ENCODE measurements at places on chromosomes 2 and 18. TPM values are rescaled to one million over a fixed set of nuclear protein-coding genes. Genes with fewer than 3 reads are reported as not detected.

The FAM237A gene
- total RNA-seq: not detected

GRCh38 chr2:201407265-201407664, 44.0 kb downstream of the TRAK2 start:
- H3K4me3 ChIP-seq: no peak overlapping the region
- H3K36me3 ChIP-seq: peaks cover 10% of the 10 kb centered on the region
- DNase-seq: no peak
- H3K4me1 ChIP-seq: peaks cover 35% of the 10 kb centered on the region
- peak overlapping the region; percentile 10 for H3K27ac ChIP-seq
- no peaks in the 10 kb centered on the region for H3K27me3 ChIP-seq

DNA sequence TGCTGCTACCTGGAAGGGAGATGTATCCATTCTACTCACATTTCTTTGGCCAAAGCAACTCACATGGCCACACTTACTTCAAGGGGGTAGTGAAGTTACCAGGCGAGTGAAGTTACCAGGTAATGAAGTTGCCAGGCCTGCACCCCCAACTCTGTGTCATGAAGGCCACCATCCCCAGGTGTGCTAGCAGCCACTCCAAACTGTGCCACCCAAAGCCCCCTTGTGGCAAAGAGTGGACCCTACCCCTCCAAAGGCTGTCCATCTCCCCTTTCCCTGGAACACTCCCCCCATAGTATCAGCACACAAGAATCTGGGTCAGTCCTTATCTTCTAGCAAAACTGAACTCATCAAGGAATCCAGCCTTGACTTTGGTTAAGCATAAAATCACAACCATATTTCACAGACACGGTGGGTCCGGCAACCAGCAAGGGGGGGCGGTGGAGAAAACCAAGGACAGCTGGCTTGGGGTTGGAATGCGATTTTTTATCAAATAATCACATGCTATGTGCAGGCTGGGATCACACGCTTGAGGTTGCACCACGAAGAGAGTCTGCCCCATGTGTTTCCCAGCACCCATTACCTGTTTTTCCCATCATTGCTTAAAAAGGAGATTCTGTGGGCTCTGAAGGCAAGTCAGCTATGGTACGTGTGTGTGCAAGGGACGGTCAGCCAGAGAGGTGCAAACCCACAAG, 60.9 kb downstream of the ZFP36L2 start:
- no peak overlapping the region for H3K4me3 ChIP-seq
- H3K27ac ChIP-seq: peak overlapping the region; percentile 27
- H3K4me1 ChIP-seq: peaks cover 68% of the 10 kb centered on the region
- no peak for DNase-seq
- H3K36me3 ChIP-seq: no peaks in the 10 kb centered on the region

GRCh38 chr2:190197143-190197720, 122.4 kb downstream of the HIBCH start:
- peaks cover 23% of the 10 kb centered on the region for H3K36me3 ChIP-seq
- H3K27me3 ChIP-seq: no peaks in the 10 kb centered on the region
- no peak for DNase-seq
- no peak overlapping the region for H3K27ac ChIP-seq

DNA sequence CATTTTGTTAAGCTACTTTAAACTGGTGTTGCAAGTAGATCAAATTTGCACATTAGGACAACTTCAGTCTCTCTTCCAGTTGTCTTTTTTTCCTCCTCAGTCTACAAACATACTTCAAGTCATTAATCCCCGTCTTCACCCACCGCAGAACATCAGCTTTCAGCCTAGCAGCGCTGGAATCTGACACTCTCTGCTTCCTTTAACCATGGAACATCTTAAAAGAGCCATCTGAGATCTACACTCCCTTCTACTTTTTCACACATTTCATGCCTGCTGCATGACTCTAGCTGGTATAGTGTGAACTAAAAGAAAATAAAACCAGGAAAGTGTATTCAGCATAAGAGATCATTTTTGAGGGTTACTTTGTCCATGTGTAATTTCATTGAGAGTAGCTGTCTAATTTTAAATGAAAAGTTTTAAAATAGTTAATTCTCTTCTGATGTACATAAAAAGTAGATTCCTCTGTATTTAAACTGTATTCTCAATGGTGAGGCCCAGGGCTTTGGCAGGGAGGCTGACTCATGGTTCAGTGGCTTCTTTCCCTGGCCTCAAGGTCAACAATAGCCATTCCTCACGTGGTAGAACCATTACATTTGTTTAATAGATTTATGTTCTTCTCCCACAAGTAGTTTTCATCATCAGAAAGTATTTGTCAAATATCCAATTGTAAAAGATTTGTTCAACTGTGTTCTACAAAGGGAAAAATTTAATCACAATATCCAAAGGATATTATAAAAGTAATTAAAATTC, 16.5 kb downstream of the SGPP2 start:
- no peak overlapping the region for H3K4me3 ChIP-seq
- no peaks in the 10 kb centered on the region for H3K4me1 ChIP-seq
- DNase-seq: no peak

GRCh38 chr2:68454719-68455118, 12.4 kb downstream of the FBXO48 start:
- no peaks in the 10 kb centered on the region for H3K36me3 ChIP-seq
- no peak for DNase-seq
- no peak overlapping the region for H3K27ac ChIP-seq
- peaks cover 21% of the 10 kb centered on the region for H3K4me1 ChIP-seq

DNA sequence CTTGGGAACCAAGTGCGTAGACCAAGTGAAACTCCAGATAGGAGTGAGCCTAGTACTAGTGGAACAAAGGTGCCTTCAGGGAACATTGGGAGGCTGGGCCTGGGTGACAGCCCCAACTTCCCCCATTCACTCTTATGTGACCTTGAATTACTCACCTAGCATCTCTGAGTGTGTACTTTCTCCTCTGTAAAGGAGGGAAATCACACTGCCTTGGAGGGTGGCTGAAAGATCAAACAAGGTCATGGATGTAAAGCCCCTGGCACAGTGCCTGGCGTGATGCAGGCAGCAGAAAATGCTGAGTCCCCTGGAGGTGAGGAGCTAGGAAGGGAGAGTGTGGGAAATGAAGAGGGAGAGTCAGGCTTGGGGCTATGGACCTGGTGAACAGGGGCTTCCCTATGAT, 45.9 kb downstream of the MARCO start:
- no peaks in the 10 kb centered on the region for H3K36me3 ChIP-seq
- H3K4me1 ChIP-seq: no peaks in the 10 kb centered on the region
- no peak overlapping the region for H3K4me3 ChIP-seq
- DNase-seq: no peak
- peaks cover 8% of the 10 kb centered on the region for H3K27me3 ChIP-seq

GRCh38 chr2:236162031-236162845, 5.9 kb downstream of the GBX2 start:
- H3K27ac ChIP-seq: no peak overlapping the region
- peaks cover 63% of the 10 kb centered on the region for H3K27me3 ChIP-seq
- H3K36me3 ChIP-seq: no peaks in the 10 kb centered on the region
- DNase-seq: no peak

Measured in activated naive CD4-positive, alpha-beta T cell treated with anti-CD3 and anti-CD28 coated beads for 36 hours (primary cell).